ENCODE measurements at places on chromosomes 4 and X.

DNA sequence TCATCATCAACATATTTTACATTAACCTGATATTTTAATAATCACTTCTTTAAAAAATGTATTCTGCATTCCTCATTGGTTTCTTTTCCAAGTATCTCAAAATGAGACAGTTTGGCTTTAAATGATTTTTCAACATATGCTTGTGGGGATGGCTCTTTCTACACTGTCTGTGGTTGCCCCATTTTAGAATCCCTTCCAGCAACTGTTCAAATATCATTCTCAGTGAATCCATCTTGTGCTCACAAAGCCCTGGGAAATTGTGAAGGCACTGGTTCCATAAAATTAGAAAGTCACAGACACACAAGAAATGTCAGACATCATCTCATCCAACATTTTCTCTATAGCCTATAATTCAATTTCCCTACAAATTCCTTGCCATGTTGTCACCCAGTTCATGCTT lies 103.5 kb downstream of the LNX1 start:
- no peak for DNase-seq

DNA sequence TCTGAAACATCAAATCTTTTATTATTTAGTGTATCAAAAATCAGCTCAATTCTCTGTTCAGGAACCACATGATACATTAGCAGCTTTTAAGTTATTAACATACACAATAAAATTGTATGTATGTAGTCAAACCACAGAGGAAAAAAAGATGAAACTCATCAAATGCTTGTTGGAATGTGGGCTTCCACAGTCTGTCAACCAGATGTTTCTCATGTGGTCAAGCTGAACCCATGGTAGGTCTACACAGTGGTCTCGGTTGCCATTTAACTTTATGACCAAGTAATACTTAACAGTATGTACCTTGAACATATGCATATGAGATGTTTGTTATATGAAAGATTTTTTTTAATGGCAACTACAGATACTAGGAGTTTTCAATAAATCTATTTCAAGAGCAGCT lies 427.8 kb downstream of the IL15 start:
- no peak for DNase-seq

DNA sequence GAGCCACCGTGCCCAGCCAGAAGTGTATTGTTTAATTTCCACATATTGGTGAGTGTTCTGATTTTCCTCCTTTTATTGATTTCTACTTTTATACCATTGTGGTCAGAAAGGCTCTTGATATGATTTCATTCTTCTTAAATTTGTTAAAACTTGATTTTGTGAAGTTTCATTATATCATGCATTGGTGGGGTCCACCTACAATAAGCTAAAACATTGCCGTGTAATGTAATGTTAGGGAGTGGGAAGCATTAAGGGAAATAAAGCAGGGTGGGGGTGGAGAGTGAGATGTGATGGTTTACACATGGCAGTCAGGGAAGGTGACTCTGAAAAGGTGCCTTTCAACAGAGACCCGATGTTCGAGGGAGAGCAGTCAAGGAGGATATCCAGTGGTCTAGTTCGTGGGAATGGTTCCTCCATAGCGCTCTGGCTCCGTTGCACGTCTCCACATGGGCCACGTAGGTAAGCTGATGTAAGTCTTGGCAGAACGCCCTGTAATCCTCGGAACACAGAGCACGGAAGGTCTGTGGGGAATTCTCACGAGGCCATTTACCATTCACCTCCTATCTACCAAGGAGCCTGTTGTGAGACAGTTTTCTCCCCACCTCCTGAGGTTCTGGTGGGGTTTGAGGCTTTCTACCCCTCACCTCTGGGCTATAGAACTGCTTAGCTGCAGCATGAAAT lies 7.7 kb upstream of the WDR13 start:
- no peak for DNase-seq

DNA sequence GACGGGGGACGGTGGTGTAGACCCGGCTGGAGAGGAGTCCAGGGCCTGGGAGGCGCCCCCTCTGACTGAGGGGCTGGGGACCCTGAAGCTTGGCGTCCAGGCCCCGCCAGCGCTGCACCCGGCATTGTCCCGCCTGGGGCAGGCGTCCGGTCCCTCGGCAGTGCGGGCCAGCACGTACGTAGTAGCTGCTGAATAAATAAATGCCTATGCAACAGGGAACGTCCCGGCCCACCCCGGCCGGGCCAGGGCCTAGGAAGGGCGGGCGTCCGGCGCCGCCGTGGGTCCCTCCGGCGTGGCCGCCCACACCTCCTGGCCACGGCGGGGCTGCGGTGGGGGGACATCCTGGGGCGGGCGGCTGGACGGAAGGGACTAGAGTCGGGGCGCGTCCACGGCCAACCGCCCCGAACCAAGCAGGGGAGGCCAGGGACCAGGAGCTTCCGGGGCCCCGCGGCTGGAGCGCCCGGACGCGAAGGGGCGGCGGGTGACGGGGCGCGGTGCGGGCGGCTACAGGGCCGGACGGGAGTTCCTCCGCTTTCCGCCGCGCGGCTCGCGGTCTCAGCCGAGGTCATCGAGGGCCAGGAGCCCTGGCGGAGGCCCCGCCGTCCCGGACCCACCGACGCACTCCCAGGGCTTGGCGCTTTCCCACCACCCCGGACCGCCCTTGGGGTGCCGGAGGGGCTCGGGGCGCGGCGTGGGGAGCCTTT lies 886 bp upstream of the WWC2 start:
- DNase-seq = no peak

- no peak for DNase-seq
Observed at GRCh38 chr4:56880572-56880971, 27.1 kb upstream of the REST start.

- DNase-seq = no peak
Observed at GRCh38 chrX:19904778-19905367, 17.5 kb upstream of the SH3KBP1 start.

- DNase-seq = no peak
Observed at GRCh38 chr4:130146773-130147172, 1050.8 kb downstream of the C4orf33 start.

- no peak for DNase-seq
Observed at GRCh38 chrX:2388669-2389068, 112.1 kb downstream of the DHRSX start.

DNA sequence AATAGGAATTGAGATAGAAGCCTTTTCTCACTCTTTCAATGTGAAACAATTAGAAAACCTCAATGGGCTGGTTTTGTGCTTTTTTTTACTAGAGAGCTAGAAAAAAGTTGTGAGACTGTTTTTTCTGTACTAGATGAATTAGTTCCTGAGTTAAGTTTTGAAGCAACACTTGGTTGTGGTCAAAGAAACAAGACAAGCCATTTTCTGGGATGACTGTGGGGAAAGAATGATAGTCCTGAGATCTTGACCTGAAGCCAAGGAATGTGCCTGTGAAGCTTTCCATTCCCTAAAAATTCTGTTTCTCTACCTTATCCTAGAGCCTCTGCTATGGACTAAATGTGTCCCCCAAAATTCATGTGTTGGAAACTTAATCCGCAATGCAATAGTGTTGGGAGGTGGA lies 157.8 kb upstream of the TLL1 start:
- DNase-seq = no peak

DNA sequence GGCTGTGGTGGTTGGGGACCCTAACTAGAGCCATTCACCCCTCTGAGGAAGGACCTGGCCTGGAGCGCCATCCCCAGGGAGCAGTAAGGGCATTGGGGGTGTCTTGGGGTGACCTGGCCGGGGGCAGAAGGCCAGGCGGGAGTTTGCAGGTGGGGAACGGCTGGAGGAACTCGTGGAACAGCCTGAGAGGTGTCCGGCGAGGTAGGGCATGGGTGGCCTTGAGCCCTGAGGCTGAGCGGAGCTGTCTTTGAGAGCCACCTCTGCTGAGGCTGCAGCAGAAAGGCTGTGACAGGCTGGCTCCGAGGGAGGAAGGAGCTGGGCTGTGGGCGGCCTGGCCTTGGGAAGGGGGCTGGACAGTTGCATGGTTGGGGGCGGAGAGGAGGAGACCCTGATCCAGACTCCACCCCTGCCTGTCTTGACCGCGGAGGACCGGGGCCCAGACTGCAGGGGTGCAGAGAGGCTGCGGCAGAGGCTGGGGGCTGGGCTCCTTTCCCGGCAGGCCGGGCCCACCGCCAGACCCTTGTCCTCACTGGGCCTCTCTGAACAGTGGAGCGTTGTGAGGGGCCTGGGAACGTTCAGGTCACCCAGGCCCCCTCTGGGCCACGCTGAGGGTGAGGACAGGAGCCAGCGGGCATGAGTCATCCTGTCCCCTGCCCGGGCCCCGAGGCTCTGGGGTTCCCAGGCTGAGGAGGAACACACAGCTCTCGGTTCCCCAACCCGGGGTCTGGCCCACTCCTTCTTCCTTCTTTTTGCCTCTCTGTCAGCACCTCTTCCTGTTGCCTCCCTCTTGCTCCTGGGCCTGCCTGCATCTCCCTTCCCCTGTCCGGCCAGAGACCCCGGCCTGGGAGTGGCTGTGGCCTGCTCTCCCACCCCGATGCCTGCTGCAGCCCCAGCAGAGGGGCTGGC lies 8.1 kb downstream of the SH3BP2 start:
- DNase-seq = no peak

DNA sequence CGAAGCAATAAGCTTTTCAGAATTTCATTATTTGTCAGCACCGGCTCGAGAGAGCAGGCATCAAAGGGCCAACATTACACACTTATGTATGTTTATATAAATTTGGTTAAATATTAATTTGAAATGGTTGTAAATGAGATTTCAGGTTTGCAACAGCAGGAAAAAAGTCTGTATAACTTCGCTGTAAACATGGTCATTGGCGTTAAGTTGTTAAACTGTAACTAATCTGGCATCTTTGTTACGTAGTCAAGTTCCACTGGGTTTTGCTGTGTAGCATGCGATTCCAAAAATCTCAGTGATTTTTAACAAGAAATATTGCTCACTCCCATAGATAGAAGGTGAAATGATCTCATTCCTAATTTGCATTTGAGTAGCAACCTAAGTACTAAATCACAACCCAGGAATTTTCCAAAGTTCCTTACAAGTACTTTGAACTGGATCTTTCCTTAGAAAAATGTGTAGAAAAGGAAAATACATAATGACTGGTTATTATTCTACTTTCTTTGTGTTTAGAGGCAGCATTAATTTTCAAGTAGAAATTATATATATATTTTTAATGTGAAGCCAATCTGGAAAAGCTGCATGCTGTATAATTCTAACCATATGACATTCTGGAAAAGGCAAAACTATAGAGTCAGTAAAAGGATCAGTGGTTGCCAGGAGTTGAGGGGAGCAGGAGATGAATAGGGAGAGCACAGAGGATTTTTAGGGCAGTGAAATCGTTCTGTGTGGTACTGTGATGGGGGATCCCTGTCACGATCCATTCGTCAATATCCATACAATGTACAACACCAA lies 222.1 kb downstream of the CBR4 start:
- no peak for DNase-seq

DNA sequence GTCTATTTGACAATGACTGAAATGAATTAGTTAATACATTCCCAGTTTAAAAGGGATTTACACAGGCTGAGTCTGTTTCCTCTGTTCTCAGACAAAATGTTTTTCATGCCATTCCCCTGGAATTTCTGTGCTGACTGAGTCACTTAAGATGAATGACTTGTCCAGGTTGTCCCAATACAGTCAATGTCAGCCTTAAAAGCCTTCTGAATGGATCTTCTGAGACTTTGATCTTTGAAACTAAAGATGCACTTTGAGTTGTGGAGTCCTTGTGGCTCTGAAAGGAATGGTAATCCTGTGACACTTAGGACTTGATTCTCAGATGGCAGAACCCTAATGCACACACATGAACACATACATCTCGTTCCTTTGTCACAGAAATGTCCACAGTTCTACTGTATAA lies 622.2 kb upstream of the GRID2 start:
- DNase-seq = no peak

DNA sequence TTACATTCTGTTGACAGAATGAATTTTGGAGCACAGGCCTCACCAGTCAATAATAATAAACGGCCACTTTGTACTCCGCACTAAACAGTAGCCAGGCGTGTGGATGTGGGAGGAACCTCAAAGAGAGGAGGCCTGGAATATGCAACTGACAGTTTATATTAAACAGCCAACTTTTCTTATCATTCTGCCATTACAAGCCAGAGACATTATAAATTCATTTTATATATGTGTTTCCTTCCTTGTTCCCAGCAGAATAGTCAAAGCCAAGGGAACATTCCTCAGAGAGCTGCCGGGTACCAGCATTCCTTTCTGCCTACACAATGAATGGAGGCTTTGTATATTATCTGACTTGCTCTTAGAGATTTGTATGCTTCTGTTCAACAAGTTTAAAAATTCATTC lies 436.5 kb upstream of the FTHL17 start:
- DNase-seq = no peak
